ENCODE measurements at places on chromosomes 12 and 14. TPM values are rescaled to one million over a fixed set of nuclear protein-coding genes. Genes with fewer than 3 reads are reported as not detected.

- DNase-seq: no peak
These were observed 439.4 kb upstream of the DCN start for GRCh38 chr12:91622037-91622436.

DNA sequence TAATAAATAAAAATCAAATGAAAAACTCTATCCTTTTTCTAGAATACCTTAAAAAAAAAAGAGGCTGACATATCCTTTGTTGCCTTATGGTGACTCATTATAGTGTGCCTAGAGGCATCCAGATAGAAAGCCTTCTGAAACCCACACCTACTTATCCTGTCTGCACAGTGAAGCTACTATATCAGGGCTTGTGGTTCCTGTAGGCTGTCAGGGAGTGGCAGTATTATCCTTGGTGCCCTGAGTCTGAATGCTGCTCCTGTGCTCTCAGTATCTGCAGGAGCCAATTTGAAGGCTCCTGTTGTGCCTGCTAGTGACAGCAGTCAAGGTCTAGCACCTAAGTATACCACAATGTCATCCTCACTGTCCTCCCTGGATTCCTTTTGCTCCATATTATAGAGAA is 168.4 kb upstream of the AVPR1A start:
- DNase-seq: no peak

DNA sequence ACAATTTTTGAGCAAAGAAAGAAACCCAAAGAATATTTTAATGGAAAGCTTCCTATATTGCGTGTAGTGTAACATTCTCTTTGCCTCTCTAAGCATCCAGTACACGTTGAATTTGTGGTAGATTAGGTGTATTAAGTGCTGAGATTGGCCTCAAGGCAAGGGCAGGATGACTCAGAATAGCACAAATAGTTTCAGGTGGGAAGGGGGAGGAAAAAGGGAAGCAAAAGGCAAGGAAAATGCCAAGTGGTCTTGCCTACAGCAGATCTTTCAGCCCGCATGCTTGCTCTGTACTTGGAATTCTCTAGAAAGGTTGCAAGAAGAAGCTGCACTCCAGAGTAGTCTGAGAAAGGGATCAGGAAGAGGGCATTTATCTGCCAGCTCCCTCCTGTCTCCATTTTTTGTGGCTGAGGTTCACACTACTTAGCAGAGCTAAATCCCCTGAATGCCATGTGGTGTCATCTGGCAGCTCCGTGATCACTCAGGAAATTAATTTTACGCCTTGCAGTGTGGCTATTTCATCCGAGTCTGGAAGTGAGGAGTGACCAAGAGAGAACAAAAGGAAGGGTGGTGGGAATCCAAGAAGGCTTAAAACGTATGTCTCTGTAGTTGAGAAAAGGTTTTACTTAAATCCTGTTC is 28.5 kb downstream of the CDKN1B start:
- no peak for DNase-seq

GRCh38 chr12:45350861-45351260 is 135.0 kb downstream of the ANO6 start:
- DNase-seq: no peak

GRCh38 chr14:25520821-25521220 is 470.9 kb upstream of the STXBP6 start:
- DNase-seq: no peak

Gene RPL10L
- total RNA-seq: not detected

DNA sequence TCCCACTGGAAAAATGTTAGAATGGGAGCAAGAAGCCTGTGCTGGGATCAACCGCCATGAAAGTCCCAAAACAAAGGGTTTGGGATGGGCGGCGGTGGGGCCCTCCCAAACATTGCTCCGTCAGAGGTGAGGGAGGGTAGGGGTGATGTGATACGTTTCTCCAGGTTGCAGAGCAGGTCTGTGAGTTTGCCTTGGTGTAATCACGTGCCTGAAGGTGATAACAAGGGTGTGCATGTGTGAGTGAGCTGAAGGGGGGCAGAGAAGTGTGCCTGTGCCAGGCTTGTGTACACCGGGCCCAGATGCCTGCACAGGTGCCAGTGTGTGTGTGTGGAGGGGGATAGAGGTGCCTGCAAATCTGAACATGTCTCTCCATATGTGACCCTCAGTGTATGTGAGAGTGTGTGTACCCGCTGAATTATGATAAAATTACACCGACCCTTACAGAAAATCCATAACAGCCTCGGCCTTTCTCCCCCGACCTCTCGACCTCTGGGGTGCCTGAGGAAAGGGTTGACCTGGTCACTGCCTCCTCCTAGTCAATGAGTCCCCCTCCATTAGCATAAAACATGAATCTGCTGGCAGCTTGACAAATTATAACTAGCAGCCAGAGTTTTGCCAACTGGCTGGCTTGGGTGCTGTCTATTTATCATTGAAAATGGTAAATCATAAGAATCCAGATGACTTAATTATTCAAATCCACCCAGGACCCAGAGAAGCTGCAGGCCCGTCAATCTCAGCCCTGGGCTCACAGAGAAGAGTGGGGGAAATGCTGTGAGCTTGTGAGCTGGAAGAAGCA is 55.6 kb downstream of the SMUG1 start:
- DNase-seq: no peak

Gene AHNAK2
- 3.5 TPM for total RNA-seq

Gene IL26
- total RNA-seq: not detected

GRCh38 chr12:130953771-130954543 is at the start of gene ADGRD1:
Gene ADGRD1, plus strand, starts transcription at chr12:130953907. Its CDS starts 559 bp downstream, at chr12:130954466.
- peak; percentile 80 for DNase-seq

DNA sequence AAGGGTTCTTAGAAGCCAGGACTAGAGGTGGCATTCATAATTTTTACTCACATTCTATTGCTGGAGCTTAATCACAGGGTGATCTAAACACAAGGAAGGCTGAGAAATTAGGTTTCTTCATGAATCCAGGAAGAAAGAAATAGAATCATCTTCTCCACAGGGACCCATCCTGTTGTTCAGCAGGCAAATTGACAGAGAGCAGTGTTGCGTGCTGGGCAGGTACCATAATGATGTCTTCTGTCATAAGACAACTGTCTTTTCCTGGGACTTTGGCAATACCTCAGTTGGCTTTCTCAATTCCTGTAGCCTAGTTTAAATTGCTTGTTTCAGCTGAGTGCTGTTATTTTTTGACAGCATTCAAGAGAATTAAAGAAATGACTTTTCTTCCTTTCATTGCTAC is 468.0 kb upstream of the SYT1 start:
- DNase-seq: no peak

- DNase-seq: no peak
These were observed 101.9 kb upstream of the OVCH1 start for GRCh38 chr12:29599381-29599780.

DNA sequence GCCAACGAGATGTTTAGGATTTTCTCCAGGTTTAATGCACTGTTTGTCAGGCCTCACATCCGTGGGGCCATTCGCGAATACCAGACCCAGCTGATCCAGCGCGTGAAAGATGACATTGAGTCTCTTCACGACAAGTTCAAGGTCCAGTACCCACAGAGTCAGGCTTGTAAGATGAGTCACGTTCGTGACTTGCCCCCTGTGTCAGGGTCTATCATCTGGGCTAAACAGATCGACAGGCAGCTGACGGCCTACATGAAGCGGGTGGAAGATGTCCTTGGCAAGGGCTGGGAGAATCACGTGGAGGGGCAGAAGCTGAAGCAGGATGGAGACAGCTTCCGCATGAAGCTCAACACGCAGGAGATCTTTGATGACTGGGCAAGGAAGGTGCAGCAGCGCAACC is 21.6 kb downstream of the DYNC1H1 start:
- DNase-seq: no peak

DNA sequence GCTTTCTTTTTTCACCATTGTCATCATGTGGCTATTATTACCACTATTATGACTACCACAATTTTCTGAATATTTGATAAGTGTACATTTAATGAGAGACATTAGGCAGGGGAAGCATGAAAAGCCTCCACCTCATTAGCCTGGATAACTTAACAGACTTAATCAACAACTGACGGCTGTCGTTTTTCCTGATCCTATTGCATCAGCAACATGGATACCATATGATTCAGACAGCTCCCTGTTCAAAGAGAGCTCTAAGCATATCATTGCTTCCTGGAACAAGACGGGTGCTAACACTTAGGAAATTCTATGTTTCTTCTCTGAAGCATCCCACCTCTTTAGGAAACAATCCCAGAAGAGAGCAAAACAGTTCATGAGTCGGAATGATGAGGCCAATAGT is 765.2 kb downstream of the NOVA1 start:
- DNase-seq: no peak

DNA sequence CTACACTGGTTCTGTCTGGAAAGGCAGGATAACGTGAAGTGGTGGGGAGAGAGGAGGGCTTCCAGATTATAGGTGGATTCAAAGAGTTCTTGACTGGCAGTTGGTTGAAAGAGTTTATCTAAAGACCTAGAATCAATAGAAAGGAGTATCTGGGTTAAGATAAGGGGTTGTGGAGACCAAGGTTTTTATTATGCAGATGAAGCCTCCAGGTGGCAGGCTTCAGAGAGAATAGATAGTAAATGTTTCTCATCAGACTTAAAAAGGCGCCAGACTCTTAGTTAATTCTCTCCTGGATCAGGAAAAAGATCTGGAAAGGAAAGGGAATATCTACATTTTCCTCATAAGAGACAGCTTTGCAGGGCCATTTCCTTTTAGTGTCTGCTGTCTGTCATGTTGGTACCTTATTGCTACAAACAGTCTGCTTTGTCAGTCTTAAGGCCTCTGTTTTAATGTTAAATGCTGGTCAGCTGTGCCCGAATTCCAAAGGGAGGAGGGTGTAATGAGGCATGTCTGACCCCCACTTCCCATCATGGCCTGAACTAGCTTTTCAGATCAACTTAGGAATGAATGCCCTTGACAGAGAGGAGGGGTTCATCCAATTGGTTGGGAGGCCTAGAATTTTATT is 401.3 kb downstream of the FUT8 start:
- DNase-seq: no peak

Gene LYSET
- 11.5 TPM for total RNA-seq

Gene SOX5
- 33.1 TPM for total RNA-seq

Gene TRPV4
- total RNA-seq: 2.4 TPM

DNA sequence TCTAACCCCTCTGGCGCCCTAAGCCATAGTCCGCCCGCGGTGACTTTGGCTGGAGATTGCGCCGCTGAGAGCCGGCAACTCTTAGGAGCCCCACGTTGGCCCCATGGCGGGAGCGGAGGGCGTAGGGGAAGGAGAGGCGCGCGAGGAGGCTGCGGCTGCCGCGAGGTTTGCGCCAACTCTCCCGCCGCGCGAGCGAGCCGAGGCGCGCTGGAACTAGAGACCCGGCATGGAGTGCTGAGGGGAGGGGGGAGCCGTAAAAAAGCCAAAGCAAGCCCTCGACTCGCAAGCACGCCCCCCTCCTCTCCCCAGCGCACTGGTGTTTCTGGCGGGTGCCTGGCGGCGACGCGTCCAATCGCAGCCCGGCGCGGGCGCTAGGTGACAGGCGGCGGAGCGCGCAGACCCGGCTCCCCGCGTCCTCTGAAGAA is at the start of gene SYT10:
Gene SYT10, minus strand, starts transcription at position 233 of the 425 bp plus-strand sequence. CDS start 297 bp downstream, outside the sequence.
- no peak for DNase-seq

DNA sequence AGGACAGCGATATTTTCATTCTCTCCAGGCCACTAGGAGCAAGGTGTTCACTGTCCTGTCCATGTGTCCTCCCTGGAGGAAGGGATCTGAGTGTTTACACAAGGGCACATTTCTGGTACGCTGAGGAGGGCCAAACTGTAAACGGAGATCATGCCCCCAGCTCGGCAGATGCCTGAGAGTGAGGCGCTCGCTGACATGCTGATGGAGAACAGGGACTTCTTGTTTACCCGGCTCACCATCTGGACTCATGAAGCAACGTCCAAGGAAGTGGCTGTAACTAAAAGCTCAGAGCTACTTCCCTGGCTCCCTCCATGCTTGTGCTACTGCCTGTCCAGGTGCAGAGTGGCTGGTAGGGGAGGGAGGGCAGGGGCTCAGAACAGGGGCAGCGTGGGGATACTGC is 43.4 kb upstream of the KCNA1 start:
- no peak for DNase-seq

Gene EXOC3L4
- 1.2 TPM for total RNA-seq

Gene FOXG1
- 1.3 TPM for total RNA-seq
